Ascending aorta (tissue), 2 donors: ENCODE measurements at places on chromosomes 1 and 21. TPM values are rescaled to one million over a fixed set of nuclear protein-coding genes. Genes with fewer than 3 reads are reported as not detected.
A peak's percentile ranks its signal among the peaks of the same experiment; 100 is the strongest.

DNA sequence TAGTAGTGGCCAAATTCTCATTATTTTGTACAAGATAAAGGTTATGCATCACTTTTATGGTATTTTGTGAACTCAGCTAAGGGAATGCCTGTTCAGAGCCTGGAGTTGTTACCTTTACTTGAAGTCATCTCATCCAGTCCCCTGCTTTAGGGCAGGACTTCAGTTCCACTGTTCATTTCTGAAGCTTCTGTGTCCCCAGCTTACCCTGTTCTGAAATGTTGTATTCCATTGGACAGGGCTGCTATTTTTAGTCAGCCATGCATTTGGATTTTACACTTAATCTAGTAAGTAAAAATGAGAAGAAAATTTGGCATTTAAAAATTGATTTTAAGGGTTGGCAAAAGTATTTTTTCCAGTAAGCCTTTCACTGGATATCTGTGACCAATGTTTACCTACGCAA, 11.6 kb upstream of the C4BPB start:
- no peak overlapping the region for H3K4me3 ChIP-seq
- no peaks in the 10 kb centered on the region for H3K36me3 ChIP-seq
- no peak for DNase-seq
- no peaks in the 10 kb centered on the region for H3K27me3 ChIP-seq
- H3K4me1 ChIP-seq = peaks cover 6% of the 10 kb centered on the region

PLA2G2C gene
- not detected for total RNA-seq

GRCh38 chr1:36175137-36176095, 19.5 kb downstream of the MAP7D1 start:
- H3K27ac ChIP-seq = peak overlapping the region; percentile 74
- no peaks in the 10 kb centered on the region for H3K27me3 ChIP-seq
- peaks cover 16% of the 10 kb centered on the region for H3K4me1 ChIP-seq
- DNase-seq = peak; percentile 79

DNA sequence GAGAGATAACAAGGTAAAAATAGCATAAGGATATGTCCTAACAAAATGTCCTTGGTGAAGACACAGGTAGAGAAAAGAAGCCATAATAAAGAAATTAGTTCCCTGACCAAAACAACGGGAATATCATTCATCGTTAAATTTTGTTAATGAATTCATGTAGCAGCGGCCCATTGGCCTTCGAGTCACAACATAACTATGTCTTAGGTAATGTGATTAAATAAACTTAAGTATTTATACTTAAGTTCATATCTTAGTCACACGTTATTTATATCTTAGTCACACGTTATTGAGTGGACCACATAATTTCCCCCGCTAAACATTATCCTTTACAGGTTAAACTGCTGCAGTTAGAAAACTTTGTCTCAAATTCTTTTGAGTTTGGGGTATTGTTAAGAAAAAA, 1.2 kb downstream of the NEXN start:
- no peak for DNase-seq
- H3K36me3 ChIP-seq = peaks cover 32% of the 10 kb centered on the region
- H3K4me3 ChIP-seq = peak overlapping the region; percentile 95
- H3K27me3 ChIP-seq = no peaks in the 10 kb centered on the region

DNA sequence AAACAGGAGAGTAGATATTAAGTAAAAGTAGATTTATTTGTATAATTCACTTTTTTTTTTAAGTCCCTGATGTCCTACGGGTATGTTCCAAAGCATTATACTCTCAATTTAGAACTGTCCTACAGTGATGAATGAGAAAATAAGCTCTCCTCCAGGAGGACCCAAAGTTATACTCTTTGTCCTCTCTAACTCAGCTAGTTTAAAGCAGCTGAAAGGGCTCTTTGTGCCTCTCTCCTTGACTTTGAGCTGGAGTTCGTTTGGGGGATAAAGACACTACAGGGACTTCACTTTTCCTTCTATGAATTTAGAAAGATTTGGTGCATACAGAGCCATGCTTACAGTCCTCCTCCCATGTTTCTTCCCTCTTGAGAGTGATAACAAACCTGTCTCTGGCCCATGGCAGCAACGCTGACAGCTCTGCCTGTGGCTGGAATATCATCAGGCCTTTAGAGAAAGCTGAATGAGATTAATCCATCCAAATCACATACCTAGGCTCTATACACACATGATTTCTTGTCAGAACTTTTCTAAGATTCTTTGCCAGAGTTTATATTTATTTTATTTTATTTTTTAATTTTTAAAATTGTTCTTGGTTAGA, 134.3 kb downstream of the PIK3R3 start:
- no peaks in the 10 kb centered on the region for H3K27me3 ChIP-seq
- no peaks in the 10 kb centered on the region for H3K4me1 ChIP-seq
- no peak overlapping the region for H3K4me3 ChIP-seq
- no peaks in the 10 kb centered on the region for H3K36me3 ChIP-seq
- H3K27ac ChIP-seq = no peak overlapping the region

DNA sequence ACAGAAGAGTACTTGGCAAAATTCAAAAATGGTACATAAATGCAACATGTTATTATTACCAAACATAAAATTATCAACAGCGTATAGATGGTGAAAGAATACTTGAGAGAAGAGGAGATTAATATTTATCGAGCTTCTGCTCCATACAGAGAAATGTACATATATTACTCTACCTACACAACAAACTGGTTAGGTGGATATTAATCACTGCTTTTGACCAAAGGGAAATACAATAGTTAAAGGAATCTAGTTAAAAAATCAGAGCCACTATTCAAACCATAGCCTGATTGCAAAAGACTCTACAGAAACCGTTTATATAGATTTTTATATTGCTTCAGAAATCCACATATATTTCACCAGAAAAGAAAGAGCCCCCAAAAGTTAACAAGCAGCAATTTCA, 379.3 kb upstream of the PRMT6 start:
- no peak overlapping the region for H3K27ac ChIP-seq
- H3K4me3 ChIP-seq = no peak overlapping the region
- DNase-seq = no peak
- H3K27me3 ChIP-seq = no peaks in the 10 kb centered on the region

- no peak overlapping the region for H3K27ac ChIP-seq
- no peak for DNase-seq
- H3K36me3 ChIP-seq = no peaks in the 10 kb centered on the region
- no peak overlapping the region for H3K4me3 ChIP-seq
Measured at GRCh38 chr1:186722711-186723309, 42.6 kb upstream of the PTGS2 start.

OSBPL9 gene
- total RNA-seq = 101 TPM

- no peaks in the 10 kb centered on the region for H3K27me3 ChIP-seq
- peaks cover 5% of the 10 kb centered on the region for H3K4me1 ChIP-seq
- no peak overlapping the region for H3K27ac ChIP-seq
Measured at GRCh38 chr1:205739348-205740160, 10.4 kb downstream of the NUCKS1 start.

GRCh38 chr1:172902861-172903381, 147.8 kb downstream of the TNFSF18 start:
- H3K27me3 ChIP-seq = no peaks in the 10 kb centered on the region
- no peak overlapping the region for H3K4me3 ChIP-seq
- H3K27ac ChIP-seq = no peak overlapping the region
- DNase-seq = no peak

DNA sequence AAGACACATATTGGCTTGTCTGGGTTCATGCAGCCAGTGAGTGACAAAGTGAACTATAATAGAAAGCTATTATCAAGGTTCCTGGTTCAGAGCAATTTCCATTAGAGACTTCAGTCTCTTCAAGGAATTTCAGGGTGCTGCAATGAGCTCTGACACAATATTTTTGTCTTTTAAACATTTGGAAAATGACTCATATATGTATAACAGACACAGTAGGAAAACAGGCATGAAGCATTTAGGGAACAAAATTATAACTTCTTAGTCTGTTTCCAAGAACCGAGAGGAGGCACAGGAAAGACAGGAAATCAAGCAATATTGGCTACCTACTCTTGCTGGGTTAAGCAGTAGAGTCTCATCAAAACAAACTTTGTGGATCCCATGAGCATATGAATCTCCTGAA, 170.4 kb downstream of the PTPRC start:
- H3K27ac ChIP-seq = no peak overlapping the region
- no peaks in the 10 kb centered on the region for H3K36me3 ChIP-seq
- no peaks in the 10 kb centered on the region for H3K4me1 ChIP-seq

DNA sequence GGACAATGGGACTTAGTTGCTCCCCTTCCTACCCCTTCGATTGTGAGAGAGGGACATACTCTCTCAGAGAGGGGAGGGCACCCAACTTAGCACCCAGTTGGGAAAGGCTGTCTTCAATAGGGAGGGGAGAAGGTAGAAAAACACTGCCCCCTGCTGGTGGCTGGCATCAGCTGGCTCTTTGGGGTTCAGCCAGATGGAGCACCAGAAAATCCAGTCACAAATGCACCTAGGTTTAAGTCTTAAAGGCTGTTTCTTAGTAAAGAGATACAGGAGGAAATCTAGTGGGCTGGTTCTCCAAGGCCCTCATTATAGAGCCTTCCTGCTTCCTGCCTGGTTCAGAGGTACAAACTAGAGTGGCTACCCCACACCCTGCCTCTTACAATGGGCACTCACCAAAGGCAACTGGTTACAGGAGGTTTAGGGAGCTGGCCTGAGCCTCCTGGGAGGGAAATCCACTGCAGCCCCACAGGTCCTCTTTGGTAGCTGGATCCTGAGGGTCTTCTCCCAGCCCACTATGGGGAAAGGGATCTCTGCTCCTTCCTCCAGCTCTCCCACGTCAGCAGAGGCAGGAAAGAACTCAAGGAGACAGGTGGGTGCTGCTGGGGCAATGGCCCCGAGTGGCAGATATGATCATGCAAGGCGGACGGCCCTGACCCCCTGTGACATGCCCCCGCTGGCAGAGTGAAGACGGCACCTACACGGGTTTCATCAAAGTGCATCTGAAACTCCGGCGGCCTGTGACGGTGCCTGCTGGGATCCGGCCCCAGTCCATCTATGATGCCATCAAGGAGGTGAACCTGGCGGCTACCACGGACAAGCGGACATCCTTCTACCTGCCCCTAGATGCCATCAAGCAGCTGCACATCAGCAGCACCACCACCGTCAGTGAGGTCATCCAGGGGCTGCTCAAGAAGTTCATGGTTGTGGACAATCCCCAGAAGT, 28.3 kb downstream of the EIF2D start:
- peak; percentile 88 for DNase-seq
- H3K27ac ChIP-seq = peak overlapping the region; percentile 34
- H3K4me3 ChIP-seq = no peak overlapping the region
- peaks cover 15% of the 10 kb centered on the region for H3K36me3 ChIP-seq
- no peaks in the 10 kb centered on the region for H3K27me3 ChIP-seq
- H3K4me1 ChIP-seq = peaks cover 5% of the 10 kb centered on the region

TRIM46 gene
- not detected for total RNA-seq

DNA sequence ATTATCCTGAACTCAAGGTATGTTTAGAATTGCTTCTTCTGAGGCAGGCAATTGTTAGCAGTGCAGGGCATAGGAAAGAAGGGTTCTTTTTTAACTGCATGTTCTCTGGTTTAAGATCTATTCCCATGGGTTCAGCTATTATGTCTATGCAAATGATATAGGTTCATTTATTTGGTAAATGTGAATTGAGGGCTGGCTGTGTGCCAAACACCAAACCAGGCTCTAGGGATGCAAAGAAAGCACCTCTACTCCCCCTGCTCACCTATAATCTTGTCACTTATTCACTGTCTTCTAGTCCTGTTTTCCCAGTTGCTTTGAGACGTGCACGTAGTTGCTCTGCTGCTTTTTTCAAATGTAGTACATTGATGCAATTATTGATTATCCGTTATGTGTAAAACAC, 691 bp upstream of the KIFAP3 start:
- H3K4me3 ChIP-seq = peak overlapping the region; percentile 71
- H3K4me1 ChIP-seq = peaks cover 4% of the 10 kb centered on the region
- H3K27me3 ChIP-seq = no peaks in the 10 kb centered on the region
- no peak for DNase-seq
- H3K36me3 ChIP-seq = no peaks in the 10 kb centered on the region

- H3K27me3 ChIP-seq = no peaks in the 10 kb centered on the region
- H3K4me3 ChIP-seq = no peak overlapping the region
- peaks cover 19% of the 10 kb centered on the region for H3K36me3 ChIP-seq
- no peaks in the 10 kb centered on the region for H3K4me1 ChIP-seq
- no peak for DNase-seq
Measured at GRCh38 chr1:162756523-162756922, 34.0 kb upstream of the HSD17B7 start.

DNA sequence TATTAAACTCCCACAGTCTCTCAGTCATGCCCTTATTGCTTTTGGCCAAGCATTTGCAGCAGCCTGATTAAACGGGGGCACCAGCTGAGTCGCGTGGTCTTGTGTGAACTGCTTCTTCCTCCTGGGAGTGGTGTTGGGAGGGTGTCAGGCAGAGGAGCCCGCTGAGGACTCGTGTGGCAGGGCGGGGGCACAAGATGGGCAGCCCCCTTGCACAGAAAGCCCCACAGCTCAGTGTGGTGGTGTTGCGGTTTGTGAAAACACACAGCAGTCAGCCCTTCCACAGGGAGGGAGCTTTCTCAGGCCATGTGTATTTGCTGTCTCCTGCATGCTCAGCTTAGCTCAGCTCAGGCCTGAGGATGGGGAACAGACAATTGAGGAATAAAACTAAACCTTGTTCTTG, 22.4 kb downstream of the PEX14 start:
- no peak overlapping the region for H3K4me3 ChIP-seq

- no peak overlapping the region for H3K27ac ChIP-seq
- H3K27me3 ChIP-seq = no peaks in the 10 kb centered on the region
- no peak for DNase-seq
- H3K4me1 ChIP-seq = peaks cover 4% of the 10 kb centered on the region
Measured at GRCh38 chr1:3139451-3139852, 70.4 kb downstream of the PRDM16 start.

GRCh38 chr1:155944444-155944799, 3.0 kb downstream of the RXFP4 start:
- H3K36me3 ChIP-seq = peaks cover 34% of the 10 kb centered on the region
- H3K4me1 ChIP-seq = peaks cover 20% of the 10 kb centered on the region
- H3K4me3 ChIP-seq = no peak overlapping the region
- DNase-seq = no peak
- no peak overlapping the region for H3K27ac ChIP-seq
- no peaks in the 10 kb centered on the region for H3K27me3 ChIP-seq

DNA sequence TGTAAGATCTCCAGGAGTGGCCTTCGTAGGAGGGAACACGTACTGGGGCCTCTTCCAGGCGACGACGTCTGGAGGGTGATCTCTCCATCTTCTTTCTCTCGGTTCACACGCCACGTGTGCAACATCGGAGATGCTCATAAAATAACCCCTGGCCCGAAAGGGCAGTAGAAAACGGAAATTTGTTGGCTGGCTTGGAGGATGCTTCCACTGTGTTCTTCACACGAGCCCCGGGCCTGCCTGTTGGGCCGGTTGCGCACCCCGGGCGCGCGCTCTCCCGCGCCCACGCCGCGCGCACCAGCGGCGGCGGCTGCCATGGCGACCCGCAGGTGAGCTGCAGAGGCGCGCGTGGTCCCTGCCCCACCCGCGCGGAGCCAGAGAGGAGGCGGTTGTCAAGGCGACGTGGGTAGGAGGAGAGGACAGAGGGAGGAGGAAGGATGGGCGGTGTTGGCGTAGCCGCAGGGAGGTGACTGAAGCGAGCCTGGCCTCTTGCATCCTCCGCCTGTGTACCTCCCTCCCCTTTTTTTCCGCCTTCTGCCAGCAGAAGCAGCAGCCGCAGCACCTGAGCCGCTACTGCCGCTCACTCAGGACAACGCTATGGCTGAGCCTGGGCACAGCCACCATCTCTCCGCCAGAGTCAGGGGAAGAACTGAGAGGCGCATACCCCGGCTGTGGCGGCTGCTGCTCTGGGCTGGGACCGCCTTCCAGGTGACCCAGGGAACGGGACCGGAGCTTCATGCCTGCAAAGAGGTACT, at the start of gene ELAPOR1:
Gene ELAPOR1, plus strand, starts transcription at position 526 of the 752 bp plus-strand sequence. Its CDS starts 69 bp downstream, at position 595.
- H3K4me3 ChIP-seq = peak within 1 kb of the TSS; percentile 47
- H3K27me3 ChIP-seq = peaks cover 6% of the 10 kb centered on the region
- no peak for DNase-seq
- no peaks in the 10 kb centered on the region for H3K36me3 ChIP-seq
- peaks cover 5% of the 10 kb centered on the region for H3K4me1 ChIP-seq

GRCh38 chr1:88378560-88378959, 305.5 kb upstream of the PKN2 start:
- H3K36me3 ChIP-seq = no peaks in the 10 kb centered on the region
- no peaks in the 10 kb centered on the region for H3K4me1 ChIP-seq
- no peak overlapping the region for H3K27ac ChIP-seq
- H3K4me3 ChIP-seq = no peak overlapping the region
- no peak for DNase-seq
